CD4-positive, alpha-beta T cell treated with Interleukin-10 for 1 hour (primary cell): ENCODE measurements at places on chromosomes 1 and 21.

DNA sequence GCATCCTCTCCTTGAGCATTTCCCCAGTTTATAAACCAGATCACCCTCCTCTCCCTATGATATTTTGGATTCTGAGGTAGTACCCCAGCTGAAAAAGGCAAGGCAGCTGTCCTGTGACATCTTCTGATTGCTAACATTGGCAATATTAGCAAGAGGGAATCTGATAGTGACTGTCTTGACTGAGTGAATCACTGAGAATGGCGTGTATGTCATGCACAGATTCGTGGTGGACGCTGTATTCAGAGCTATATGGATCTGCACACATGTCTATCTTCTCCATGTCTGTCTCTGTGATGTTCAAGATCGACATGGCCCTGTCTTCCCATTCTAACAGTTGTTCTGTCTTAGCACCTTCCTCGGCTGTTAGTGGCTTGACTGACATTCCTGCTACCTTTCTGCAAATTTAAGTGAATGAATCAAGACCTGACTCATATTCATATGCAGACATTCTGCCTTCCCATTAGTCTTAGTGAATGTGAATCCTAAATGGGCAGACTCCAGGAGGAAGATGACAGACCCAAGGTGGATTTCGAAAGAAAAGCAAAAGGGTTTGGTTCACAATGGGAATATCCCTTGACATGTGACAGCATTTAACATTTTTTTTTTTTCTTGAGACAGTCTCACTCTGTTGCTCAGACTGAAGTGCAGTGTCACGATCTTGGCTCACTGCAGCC lies 97.7 kb downstream of the PGBD5 start:
- no peak for DNase-seq

GRCh38 chr1:171446386-171446785 lies 38.9 kb upstream of the PRRC2C start:
- no peak for DNase-seq

DNA sequence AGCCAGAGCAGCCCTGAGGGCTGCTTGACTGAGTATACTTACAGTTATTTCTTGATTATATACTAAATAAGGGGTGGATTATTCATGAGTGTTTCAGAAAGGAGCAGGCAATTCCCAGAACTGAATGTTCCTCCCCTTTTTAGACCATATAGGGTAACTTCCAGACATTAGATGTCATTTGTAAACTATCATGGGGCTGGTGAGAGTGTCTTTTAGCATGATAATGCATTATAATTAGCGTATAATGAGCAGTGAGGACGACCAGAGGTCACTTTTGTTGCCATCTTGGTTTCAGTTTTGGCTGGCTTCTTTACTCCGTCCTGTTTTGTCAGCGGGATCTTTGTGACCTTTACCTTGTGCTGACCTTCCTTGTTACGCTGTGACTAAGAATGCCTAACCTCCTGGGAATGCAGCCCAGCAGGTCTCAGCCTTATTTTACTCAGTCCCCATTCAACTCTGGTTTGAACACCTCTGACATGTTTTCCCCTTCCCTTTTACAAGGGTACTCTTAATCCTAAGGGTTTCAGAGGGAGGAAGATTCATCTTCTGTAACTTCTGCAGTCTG lies 16.2 kb downstream of the KCTD3 start:
- no peak for DNase-seq

GRCh38 chr1:21216835-21217811 lies 40.4 kb upstream of the EIF4G3 start:
- DNase-seq: peak; percentile 71

DNA sequence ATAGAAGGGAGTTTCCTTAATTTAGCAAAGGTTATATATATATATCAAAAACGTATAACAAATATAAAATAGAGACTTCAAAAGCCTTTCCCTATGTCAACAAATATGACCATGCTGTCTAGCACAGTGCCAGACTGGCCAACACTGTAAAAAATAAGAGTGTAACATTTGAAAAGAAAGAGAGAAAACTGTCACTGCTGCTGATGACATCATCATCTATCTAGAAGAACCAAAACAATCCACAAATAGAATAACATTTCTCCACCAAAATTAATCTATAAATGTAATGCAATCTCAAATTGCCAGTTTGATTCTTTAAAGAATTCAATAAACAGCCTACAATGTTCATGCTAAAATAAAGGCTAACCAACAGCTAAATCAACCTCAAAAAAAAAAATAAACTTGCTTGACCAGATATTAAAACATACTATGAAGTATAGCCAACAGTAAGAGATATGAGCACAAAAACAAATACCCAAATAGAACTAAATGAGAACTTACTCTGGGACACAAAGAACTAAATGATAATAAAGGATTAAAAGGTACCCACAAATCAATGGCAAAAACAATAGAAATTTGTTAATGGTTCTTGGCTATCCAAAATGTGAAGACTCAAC lies 50.2 kb downstream of the ENAH start:
- DNase-seq: no peak

- no peak for DNase-seq
Observed at GRCh38 chr1:33921281-33921680, 57.4 kb downstream of the HMGB4 start.

DNA sequence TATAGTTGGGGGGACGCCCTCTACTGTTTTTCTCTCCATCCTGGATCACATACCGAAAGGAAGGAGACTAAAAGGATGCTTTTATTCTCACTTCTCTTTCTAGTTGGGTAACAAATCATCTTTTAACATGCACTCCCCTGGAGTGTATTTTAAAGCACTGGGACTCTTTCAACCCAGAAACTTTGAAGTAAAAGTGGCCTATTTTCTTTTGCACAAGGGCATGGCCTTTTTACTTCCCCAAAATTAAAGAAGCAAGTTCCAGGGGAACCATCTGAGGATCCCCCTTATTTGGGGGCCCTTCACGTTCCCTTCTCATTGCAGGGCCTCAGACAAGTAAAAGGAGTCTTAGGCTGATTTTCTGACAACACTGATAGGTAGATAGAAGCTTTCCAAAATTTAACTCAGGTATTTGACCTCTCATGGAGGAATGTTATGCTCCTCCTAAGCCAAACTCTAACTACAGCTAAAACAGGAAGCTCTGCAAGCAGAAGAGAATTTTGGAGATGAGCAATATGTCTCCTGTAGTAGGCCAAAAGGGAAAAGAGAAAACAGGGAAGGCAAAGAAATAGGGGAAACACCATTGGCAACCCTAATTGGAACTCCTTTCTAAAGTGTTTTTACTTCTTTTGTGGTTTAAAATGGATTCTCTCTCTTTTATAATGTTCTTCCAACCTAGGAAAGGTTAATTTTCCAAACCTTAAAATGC lies 8.9 kb upstream of the CD46 start:
- DNase-seq: no peak

DNA sequence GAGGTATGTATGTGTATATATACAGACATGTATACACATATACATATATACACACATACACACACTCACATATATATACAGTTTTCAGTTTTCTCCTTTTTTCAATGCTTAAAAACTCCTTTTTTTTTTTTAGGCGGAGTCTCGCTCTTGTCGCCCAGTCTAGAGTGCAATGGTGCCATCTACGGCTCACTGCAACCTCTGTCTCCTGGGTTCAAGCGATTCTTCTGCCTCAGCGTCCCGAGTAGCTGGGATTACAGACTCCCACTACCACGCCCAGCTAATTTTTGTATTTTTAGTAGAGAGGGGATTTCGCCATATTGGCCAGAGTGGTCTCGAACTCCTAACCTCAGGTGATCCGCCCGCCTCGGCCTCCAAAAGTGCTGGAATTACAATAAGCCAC lies 27.0 kb downstream of the STYXL2 start:
- DNase-seq: no peak

GRCh38 chr1:188826800-188827199 lies 1650.9 kb downstream of the BRINP3 start:
- no peak for DNase-seq

GRCh38 chr1:193229136-193229535 lies 42.7 kb upstream of the B3GALT2 start:
- DNase-seq: no peak

DNA sequence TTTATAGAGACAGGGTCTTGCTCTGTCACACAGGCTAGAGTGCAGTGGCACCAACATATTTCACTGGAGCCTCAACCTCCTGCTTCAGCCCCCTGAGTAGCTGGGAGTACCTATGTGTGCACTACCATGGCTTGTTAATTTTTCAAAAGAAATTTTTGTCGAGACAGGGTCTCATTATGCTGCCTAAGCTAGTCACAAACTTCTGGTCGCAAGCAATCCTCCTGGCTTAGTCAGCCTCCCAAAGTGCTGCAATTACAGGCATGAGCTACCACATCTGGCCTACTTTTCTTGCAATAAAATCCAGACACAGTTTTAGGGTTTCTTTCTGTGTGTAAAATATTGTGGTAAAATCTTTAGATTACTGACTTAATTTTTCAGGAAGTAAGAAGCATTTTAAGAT lies 27.9 kb upstream of the NTPCR start:
- no peak for DNase-seq

- no peak for DNase-seq
Observed at GRCh38 chr1:87358219-87358618, 29.5 kb downstream of the LMO4 start.

DNA sequence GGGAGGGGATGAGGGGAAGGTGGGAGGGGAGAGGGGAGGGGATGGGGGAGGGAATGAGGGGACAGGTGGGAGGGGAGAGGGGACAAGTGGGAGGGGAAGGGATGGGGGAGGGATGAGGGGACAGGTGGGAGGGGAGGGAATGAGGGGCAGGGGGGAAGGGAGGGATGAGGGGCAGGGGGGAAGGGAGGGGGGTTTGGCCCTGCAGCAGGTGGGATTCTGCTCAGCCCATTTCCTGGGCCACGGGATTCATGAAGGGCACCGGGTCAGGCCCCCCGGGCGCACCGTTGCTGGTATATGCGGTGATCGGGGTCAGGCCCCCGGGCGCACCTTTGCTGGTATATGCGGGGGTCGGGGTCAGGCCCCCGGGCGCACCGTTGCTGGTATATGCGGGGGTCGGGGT lies 15.1 kb upstream of the SAMD11 start:
- DNase-seq: no peak

GRCh38 chr1:32334274-32334861 lies 1.7 kb downstream of the MARCKSL1 start:
- DNase-seq: no peak

DNA sequence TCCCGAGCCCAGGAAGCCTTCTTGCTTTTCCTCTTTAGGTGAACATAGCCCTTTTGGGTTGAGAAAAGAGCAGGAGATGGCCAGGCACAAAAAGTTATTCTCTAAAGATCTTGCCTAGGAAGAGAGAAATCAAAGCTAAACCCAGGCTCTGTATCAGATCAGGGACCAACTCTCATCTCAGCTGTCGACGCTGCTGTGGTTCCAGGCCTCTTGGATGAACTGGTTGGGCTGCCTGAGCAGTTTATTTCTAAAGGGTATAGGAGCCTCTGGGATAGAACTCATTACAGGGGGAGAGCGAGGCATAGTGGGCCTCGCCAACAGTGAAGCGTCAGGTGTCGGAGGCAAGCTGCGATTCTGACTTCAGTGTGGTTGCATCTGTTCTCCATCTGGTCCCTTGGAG lies 82.6 kb upstream of the F3 start:
- DNase-seq: no peak

GRCh38 chr1:8259498-8260290 lies 58.2 kb upstream of the SLC45A1 start:
- no peak for DNase-seq

DNA sequence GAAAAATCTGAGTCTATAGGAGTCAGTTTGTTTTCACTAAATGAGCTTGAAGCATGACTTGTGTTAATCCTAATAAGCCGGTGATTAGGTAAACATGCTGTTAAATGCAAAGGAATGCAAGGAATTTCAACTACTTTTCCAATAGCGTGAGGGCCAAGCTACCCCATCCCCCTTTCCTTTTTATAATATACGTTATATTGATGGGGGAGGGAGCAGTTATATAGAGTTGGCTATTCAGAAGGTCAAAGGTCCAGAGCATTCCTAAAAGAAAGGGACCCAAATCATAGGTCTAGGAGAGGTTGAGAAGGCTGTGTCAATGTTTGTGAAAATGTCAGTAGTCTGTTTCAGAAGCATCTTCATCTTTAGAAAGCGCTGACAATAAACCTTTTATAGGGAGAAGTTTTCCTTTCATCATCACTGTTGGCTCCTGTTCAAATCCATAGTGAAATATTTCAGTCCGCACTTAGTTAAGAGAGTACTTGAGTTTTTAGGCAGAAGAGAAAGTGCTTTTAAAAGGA lies 3.8 kb downstream of the CCN1 start:
- no peak for DNase-seq

DNA sequence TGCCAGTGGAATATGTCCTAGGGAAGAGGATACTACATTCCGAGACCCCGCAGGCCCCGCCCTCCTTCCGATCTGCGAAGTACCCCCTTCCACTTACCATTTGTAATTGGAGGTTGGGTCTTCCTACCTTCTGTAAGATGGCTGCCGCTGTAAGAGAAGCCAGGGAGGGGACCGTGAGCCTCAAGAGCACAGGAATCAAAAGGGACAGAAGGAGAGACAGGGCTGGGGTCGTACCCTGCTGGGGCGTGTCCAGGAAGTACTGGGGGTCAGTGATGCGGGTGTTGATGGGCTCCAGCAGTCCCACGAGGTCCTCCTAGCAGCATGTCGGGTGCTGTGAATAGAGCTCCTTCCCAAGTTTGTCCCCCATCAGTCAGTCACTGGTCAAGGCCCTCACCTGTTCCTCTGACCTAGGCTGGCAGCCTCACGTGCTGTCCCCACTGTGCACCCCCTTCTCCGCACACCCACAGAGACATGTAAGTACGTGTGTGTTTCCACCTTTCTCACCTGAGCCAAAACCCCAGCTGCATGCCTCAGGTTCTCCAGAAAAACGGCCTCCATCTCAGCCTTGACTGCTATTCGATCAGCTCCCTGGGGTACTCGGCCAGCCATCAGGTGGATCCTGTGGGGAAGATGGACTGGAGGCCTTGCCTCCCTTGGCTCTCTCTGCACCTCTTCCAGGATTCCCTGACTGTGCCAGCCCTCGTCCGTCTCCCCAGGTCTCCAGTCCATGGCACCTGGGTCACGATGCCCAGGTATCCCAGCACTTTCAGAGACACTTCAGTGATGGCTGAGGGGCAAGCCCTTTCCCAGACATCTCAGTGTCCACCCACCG lies 1.8 kb downstream of the HYI start:
- no peak for DNase-seq

DNA sequence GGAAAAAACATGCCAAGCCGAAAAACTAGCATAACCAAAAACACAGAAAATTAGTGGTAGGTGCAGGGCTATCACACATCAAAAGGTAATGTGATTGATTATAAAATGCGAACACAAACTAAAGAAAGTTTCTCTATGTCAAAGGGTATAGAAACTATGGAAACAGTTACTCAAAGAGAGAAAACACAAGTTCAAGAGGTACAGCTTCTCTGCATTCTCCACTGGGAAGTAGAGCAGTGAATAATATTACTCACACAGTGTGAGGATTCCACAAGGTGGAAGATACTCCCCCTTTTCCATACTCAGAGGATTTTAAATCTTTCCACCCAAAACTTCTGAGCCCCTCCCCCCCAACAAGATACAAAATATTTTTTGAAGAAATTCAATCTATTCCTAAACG lies 18.6 kb downstream of the AKT3 start:
- no peak for DNase-seq
